ENCODE measurements at places on chromosomes 16 and 17. TPM values are rescaled to one million over a fixed set of nuclear protein-coding genes. Genes with fewer than 3 reads are reported as not detected.

Gene PLD2
- total RNA-seq: 63.3 TPM

Gene ABCA9
- not detected for total RNA-seq

Gene IRX3
- 2.4 TPM for total RNA-seq

Gene HOXB3
- not detected for total RNA-seq

Gene ADGRG1
- 0.57 TPM for total RNA-seq

Gene TPSAB1
- total RNA-seq: not detected

- peak; percentile 95 for DNase-seq
Measured at GRCh38 chr16:2251296-2252111, at the start of gene ECI1. TSS of gene ECI1 (minus strand) at chr16:2251587. CDS start at chr16:2251566, 21 bp downstream.

GRCh38 chr17:39200070-39200879, at the start of gene RPL19:
TSS of gene RPL19 (plus strand) at chr17:39200283. CDS start at chr17:39200345, 62 bp downstream.
- peak; percentile 79 for DNase-seq

GRCh38 chr17:40516581-40517285, 15.3 kb upstream of the TNS4 start:
- DNase-seq: no peak

DNA sequence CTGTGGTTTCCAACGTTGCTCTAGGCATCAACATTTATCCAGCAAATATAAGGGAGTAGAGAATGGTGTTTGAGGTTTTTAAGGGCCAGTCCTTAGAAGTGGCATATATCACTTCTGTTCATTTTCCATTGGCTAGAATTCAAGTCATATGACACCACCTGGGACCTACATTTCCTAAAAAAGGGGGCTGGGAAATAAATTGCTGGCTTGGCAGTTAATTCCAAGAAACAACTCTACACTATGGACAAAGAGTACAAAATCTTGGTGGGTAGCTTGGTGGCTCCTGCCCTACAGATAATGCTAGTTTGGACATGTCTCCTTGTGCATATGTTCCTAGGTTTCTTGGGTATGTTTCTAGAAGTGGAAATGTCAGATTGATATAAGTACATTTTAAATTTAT, 7.6 kb downstream of the PPM1E start:
- DNase-seq: no peak

DNA sequence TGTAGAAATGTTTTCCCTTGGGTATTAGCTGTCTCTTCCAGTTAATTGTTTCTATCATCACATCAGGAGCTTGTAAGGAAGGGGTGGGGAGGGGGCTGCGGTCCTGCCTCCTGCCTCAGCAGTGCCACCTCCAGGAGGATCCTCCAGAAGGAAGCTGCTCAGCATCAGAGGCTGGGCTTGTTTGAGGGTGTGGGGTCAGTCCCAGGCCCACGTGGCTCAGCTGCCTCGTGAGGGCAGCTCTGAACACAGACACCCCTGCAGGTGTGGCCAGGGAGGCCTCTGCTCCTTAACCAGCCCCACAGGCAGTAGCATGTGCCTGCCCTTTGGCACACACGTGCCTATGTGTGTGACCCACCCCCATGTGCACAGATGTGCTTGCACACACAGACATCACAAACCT, 46.3 kb downstream of the MRM1 start:
- DNase-seq: peak; percentile 81

- DNase-seq: no peak
Measured at GRCh38 chr16:22296225-22297113, 740 bp upstream of the POLR3E start.

GRCh38 chr17:40341808-40342503, 22.6 kb downstream of the GJD3 start:
- DNase-seq: peak; percentile 65

DNA sequence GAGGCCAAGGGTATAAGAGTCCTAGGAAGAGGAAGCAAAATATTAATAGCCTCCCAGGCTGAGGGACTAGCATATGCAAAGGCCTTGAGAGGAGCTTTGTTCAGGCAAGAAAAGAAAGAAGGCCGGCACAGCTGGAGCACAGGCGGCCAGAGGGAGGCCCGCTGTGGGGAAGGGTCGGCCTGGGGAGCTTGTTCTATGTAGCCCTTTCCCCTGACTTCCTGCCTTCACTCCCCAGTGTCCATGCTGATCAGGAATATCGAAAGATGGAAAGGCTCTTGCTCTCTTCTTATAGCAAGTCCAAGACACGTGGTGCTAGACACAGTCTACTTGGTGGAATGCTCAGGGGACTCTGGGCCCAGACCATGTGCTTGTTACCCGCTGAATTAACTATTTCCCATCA, 27.4 kb upstream of the HAS3 start:
- DNase-seq: peak; percentile 86

GRCh38 chr16:27543801-27544200, 5.9 kb downstream of the GTF3C1 start:
- DNase-seq: no peak

DNA sequence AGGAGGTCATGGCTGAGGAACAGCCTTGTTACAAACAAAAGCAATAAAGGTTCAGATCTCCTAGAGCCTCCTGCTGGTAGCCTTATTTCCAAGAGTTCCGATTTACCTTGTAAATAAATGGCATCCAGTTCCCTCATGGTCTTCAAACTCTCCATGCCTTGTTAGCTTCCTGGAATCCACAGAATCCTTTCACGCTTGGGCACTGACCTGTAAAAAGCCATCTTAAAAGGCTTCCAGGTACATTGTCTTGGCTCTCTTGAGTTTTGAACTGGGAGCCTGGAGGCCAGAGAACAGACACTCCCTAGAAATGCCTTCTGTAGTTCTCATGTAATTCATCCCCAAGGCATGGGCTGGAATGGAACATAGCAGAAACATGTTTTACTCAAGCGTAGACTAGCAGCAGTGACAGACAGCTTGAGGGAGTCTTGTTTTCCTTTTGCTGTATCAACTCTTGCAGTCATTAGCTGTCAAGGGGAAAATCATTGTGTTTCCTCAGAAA, 207.9 kb downstream of the SNX29 start:
- no peak for DNase-seq

GRCh38 chr16:53022374-53022773, 30.3 kb downstream of the CHD9NB start:
- DNase-seq: peak; percentile 70

- DNase-seq: no peak
Measured at GRCh38 chr17:78129351-78130089, 965 bp upstream of the TMC6 start.

- DNase-seq: peak; percentile 58
Measured at GRCh38 chr17:33602981-33603380, 309.9 kb upstream of the ASIC2 start.

DNA sequence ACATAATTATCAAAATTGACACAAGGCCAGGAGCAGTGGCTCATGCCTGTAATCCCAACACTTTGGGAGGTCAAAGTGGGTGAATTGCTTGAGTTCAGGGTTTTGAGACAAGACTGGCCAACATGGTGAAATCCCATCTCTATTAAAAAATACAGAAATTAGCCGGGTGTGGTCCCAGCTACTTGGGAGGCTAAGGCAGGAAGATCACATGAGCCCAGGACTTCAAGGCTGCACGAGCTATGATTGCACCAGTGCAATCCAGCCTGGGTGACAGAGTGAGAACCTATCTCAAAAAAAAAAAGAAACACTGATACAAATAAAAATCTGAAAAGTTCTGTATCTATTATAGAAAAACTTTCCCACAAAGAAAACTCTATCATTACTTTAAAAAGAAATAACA, 15.5 kb downstream of the MYH10 start:
- DNase-seq: no peak

- DNase-seq: no peak
Measured at GRCh38 chr16:23248261-23249194, 53.6 kb upstream of the SCNN1B start.

GRCh38 chr17:335691-336090, 16.9 kb downstream of the RPH3AL start:
- peak; percentile 85 for DNase-seq

- DNase-seq: peak; percentile 3
Measured at GRCh38 chr17:14307560-14308024, 6.7 kb downstream of the HS3ST3B1 start.

GRCh38 chr17:39365872-39366271, 35.6 kb downstream of the FBXL20 start:
- DNase-seq: no peak

- DNase-seq: no peak
Measured at GRCh38 chr17:9037736-9038135, 16.4 kb downstream of the NTN1 start.

DNA sequence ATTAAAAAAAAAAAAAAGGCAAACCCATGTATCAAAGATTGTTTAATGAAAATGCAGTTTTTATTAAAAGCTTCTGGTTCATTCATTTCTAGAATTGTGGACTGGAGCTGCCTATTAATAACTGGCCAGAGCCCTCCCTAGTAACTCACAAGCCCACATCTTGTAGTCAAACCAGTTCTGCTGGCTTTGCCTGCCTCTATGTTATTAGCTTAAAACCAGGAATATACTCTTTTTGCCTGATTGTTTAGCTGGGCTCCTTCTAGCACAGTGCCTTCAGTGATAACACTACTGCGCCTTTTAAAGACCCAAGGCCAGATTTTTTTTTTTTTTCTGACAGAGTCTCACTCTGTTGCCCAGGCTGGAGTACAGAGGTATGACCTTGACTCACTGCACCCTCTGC, 26.0 kb downstream of the TAC4 start:
- DNase-seq: no peak

- no peak for DNase-seq
Measured at GRCh38 chr16:67229906-67230808, 3.2 kb downstream of the TMEM208 start.

GRCh38 chr16:56306690-56307533, 115.6 kb downstream of the GNAO1 start:
- DNase-seq: no peak

- DNase-seq: no peak
Measured at GRCh38 chr17:27384726-27385125, 71.5 kb upstream of the KSR1 start.

DNA sequence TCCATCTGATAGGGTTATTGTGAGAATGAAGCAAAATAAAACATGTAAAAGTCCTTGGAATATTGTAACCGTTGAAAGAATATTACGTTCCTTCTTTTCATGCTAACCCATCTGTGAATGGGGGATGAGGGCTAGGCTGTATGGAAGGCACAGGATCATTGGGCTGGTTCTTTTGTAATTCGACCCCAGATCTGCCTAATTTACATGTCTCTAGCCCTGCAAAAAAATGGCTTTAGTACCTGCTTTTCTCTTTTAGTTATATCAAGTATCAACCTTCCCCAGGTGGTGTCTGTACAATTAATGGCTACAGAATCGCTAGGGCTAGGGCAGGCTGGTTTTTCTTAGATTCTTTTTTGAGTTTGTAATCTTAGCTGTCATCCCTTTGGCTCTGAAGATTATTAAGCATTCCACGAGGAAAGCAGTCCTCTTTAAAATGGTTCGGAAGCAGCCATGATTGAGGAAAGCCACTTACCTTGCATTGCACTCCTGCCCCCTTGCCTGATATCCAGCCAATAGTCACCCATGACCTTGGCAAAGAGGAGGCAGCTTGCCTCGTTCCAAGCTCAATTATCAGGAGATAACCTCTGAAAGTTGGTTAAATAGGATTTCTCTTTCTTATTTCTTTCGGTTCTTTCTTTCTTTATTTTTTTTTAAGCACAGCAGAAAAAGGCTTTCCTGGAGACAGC, 153.9 kb upstream of the ZKSCAN2 start:
- no peak for DNase-seq

DNA sequence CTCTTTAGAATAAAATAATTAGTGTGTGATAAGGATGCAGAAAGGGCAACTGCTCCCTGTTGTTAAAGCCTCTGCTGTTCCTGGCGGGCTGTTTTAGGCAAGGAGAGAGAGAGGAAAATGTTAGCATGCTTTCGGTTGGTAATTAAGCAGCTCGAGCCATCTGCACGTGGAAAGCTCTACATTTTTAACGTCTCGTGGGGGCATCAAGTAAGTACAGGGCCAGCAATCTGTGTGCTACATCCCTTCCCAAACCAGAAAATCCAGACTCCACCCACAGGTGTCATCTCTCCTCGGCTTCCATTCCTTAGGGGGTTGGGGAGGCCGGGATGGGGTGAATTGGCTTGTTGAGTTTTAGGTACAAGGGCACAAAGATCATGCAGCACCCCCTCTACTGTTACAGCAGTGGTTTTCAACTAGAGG, 62.4 kb upstream of the MARCHF10 start:
- peak; percentile 47 for DNase-seq

DNA sequence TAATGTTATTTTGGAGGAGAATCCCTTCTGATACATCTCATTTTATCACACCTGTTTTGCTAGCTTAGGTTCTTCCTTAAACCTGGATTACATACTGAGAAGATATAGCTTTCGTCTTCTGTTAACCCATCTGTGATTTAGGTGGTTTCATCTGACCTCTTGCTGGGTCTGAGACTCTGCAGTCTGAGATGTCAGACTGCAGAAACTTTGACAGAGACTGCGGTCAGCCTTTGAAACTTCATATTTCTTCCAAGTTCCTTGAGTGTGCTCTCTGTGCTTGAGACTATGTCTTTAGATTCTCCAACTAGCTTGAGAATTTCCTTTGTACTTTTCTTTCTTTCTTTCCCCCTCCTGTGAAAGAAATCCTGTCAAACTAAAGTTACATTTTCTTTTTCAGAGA, 196.4 kb upstream of the MPHOSPH6 start:
- no peak for DNase-seq

DNA sequence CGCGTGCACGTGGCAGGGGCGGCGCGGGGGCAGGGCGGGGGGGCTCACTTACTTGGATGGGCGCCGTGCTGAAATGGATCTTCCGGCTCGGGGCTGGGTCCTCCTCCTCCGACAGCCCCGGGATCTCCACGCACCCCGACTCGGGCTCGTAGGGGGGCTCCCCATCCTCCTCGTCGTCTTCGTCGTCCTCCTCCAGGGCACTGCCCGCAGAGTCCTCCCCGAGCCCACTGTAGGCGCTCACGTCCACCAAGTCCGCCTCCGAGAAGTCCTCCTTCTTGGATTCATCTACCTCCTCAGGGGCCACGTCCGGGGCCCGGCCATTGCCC, 1.4 kb downstream of the PPP1R9B start:
- no peak for DNase-seq

DNA sequence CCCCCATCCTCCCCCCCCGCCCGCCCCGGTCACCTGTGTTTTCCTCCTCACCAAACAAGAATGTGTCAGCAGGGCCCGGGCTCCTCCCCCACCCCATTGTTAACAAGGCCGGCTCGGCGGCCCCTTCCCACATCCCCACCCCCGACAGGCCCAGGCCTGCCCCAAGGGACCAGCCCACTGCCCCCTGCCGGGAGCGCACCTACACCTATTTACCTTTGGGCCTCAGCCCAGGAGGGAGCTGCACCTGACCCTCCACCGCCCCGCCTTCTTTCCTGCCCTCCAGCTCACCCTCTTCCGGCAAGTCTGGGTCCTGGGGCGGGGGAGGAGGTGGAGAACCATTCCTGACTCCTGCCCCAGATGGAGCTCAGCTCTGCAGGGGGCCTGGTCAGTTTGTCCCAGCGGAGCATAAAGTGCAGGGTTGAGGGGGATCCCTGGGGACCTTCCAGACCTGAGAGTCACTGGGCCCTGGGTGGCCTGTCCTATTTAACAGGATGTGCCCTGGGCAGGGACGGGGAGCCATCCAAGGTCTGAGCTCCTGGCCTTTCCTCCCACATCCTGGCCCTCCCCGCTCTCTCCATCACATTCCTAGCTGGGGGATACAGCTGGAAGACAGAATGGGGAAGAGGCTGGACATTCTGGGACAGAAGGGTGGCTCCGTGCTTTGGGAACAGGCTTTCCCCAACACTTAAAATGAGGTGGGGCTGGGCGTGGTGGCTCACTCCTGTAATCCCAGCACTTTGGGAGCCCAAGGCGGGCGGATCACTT, 8.3 kb downstream of the FOXJ1 start:
- peak; percentile 98 for DNase-seq

- DNase-seq: no peak
Measured at GRCh38 chr17:72618001-72618509, 474.4 kb downstream of the SLC39A11 start.

All from H9 (cell line).